ENCODE measurements at places on chromosomes 7 and 10. TPM values are rescaled to one million over a fixed set of nuclear protein-coding genes. Genes with fewer than 3 reads are reported as not detected.

The TMEM254 gene
- 13.1 TPM for total RNA-seq

The KIAA1549 gene
- 1.4 TPM for total RNA-seq

The ASNS gene
- 11.9 TPM for total RNA-seq

The BET1 gene
- total RNA-seq = 39.8 TPM

The SSBP1 gene
- 169 TPM for total RNA-seq

Data from cardiac ventricle fibroblast (primary cell).